ENCODE measurements at places on chromosomes 3 and 15.

- DNase-seq: no peak
Measured at GRCh38 chr3:167941234-167941995, 154.3 kb downstream of the GOLIM4 start.

DNA sequence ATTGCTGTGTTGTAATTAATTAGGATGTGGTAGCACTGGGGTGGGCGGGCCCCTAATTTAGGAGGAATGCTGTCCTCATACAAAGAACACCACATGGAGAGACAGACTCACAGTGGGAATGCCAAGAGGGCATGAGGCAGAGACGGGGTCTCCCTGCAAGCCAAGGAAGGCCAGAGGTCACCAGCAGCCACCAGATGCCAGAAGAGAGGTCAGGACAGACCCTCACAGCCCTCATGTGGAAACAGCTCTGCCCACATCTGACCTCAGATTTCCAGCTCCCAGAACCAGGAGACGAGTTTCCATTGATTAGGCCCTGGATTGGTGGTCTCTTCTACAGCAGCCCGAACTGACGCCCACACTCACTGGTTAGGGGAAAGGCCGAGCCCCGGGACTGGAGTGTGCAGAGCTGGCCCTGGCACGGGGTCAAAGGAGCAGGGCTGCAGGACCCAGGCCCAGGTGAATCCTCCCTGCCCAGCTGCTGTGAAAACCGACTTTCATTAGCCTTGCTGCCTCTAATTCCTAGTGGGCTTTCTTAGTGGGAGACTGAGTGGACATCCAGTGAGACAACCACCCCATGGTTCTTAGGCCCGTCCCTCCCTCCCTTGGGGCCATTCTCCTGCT is 43.0 kb upstream of the SLC41A3 start:
- no peak for DNase-seq

- no peak for DNase-seq
Measured at GRCh38 chr15:32825219-32825618, 107.4 kb downstream of the GREM1 start.

GRCh38 chr15:27500206-27500605 is 529.2 kb downstream of the GABRG3 start:
- DNase-seq: peak; percentile 19

- DNase-seq: peak; percentile 66
Measured at GRCh38 chr3:149393345-149394160, 16.1 kb upstream of the TM4SF1 start.

DNA sequence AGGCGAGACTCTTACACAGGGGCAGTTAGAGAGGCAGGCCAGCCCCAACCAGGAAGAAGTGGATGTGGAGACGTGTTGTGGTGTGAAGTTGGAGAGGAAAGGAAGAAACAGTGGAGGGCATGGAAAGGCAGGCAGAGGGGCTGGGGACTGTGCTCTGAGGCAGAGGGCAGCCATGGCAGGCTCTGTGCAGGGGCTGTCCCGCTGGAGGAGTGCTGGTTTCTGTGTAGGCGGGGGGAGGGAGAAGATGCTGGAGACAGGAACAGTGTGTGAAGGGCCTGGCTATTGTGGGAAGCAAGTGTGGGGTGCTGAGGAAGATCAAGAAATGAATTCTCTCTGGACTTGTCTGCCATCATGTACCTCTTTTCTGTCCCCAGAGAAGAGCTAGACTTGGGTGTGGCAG is 21.0 kb downstream of the SNAPC5 start:
- DNase-seq: no peak

DNA sequence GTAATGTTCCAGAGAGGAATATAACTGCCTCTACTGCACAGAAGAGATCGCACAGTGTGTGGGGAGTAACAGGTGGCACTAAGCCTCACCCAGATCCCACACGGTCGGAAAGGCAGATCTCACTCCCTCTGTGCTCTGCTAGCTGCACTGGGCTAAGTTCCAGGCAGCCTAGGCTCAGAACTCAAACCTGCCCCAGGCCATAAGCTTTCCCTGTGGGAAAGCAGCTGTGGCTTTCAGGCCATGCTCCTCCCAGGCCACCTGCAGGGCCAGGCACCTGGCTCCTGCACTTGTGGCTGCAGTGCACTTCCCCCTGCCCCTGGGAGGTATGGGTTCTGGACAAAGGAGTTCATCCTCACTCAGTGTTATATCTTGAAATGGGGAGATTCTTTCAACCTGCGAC is 27.5 kb downstream of the PCCB start:
- peak; percentile 61 for DNase-seq

- DNase-seq: peak; percentile 27
Measured at GRCh38 chr3:195774917-195775316, 36.8 kb downstream of the MUC4 start.

GRCh38 chr3:14870783-14871060 is 52.0 kb downstream of the FGD5 start:
- no peak for DNase-seq

GRCh38 chr15:89982315-89983055 is 18.6 kb upstream of the ZNF710 start:
- no peak for DNase-seq

DNA sequence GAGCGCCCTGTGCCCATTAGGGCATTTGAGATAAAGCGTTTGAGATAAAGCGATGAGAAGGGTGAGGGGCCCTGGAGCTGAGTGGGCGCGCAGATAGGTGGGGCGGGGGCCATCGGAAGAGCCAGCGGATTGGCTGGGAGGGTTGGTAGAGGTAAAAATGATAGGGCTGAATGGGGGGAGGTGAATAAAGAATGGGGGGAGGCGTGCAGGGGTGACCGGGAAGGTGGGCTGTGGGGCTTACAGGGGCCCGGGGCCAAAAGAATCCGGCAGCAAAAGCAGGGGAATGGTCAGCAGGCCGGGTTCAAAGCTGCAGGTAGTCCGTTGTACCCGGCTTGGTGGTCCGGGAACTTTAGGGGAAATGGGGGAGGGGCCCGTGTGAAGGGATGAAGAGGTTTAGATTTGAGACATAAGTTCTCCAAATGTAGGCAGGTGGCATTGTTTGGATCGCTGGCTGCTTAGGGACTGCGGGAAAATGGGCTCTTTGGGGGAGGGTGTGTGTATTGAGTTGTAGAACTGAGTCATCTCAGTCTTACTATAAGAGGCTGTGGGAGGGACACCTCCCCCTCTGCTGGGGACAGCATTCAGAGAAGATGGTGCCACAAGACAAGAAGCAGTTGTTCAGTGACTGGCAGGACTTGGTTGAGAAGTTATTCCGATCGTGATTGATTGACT is 610 bp downstream of the ARID3B start:
- no peak for DNase-seq

DNA sequence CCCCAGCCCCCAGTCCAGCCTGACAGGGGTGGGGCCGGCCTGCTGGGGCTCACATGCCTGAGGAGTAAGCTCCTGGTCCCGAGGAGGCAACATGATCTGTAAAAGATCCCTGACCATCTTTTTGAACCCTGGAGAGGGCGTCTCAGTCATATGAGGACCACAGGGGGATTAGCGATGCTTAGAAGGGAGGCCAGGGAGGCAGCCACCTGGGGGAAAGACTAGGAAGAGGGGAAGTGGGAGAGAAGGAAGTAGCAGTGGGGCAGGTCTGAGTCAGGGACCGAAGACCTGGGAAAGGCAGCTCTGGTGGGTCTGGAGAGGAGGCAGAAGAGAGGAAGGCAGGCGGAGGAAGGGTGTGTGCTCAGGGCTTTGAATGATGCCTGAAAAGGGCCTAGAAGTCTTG is 18.9 kb downstream of the PIF1 start:
- no peak for DNase-seq

DNA sequence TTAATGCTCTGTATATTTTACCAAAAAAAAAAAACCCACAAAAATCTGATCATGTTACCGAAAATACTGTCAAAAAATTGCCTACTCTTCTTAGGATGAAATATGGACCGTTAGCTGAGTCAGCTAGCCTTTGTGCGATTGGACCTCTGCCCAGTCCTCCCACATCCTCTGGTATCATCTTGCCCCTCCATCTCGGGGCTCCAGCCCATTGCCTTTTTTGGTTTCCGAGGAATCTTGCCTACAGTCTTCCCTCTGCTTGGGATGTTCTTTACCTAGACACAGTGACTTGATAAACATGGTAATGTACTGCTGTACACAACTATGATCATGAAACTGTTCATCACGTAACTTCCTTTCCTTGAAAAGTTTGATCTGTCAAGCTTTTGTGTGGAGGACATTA is 371.4 kb downstream of the SV2B start:
- no peak for DNase-seq

DNA sequence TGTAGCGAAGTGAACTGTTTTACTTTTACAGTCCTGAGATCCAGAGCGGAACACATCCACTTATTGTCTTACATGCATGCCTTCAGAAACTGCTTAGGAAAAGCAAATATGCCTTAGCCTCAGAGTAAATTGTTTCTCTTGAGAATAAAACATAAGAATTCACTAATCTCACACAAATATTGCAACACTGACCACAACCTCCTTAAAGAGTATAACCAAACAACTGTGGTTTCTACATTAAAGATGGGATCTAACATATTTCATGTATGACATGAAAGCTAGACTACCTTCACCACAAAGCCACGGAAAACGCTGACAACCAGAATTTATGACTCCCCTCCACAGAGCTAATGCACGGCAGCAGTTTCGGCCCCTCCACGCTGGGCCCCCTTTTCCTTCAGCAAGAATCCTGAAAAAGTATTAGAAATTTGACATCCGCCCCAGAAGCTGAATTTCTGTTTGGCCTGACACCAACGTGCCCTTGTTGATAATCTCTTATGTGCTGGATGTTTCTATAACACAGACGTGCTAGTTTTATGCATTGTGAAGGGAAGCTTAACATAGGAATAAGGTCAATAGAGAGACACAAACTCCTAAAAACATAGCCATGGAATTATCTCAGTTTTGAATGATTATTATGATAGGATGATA is 84.6 kb downstream of the GREM1 start:
- DNase-seq: no peak

- DNase-seq: peak; percentile 14
Measured at GRCh38 chr3:62888180-62888579, 13.0 kb upstream of the CADPS start.

GRCh38 chr15:85498471-85498870 is 118.1 kb downstream of the AKAP13 start:
- DNase-seq: no peak

- peak; percentile 32 for DNase-seq
Measured at GRCh38 chr3:178778589-178778988, 242.4 kb downstream of the KCNMB2 start.

DNA sequence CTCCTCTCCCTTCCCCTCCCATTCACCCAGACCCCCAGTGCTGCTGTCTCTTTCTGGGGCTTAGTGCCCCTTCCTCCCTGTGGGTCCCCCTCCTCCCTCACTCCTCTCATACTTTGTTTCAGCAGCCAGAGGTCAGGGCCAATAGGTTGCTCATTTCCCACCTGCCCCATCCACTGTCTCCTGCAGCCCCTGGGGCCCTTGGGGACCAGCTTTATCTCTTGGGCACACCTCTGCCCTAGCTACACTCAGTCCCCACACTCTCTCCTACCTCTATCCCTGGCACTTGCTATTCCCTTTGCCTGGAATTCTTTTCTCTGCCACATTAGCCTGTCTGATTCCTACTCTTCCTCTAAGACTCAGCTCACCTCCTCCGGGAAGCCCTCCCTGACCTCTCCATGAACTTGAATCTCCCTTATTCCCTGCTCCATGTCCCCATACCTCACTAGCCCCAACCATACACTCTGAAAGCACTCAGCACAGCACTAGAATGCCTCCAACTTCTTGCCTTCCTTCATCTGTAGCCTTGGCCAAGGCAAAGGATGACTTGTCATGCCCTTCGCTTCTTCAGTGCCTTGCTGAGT is 14.6 kb downstream of the ANPEP start:
- DNase-seq: no peak
